Stimulated activated CD4-positive, alpha-beta T cell treated with anti-CD3 and anti-CD28 coated beads, TNF-alpha, amount 100 ng/mL, for 1 hour (primary cell): ENCODE measurements at places on chromosomes 6 and 20.
A peak's percentile ranks its signal among the peaks of the same experiment; 100 is the strongest.

GRCh38 chr6:5260661-5261544 lies at the start of the genes FARS2 and LYRM4:
FARS2 (plus strand) TSS chr6:5261513.
LYRM4 (minus strand) TSS chr6:5260950; CDS start chr6:5260733, 217 bp downstream.
- peak; percentile 73 for DNase-seq

GRCh38 chr6:113742342-113742741 lies 114.8 kb upstream of the MARCKS start:
- no peak for DNase-seq

- DNase-seq, result no peak
These were observed 262.8 kb upstream of the HS3ST5 start for GRCh38 chr6:114605656-114606055.

- DNase-seq, result no peak
These were observed 314.7 kb upstream of the RSPO3 start for GRCh38 chr6:126803769-126804168.

DNA sequence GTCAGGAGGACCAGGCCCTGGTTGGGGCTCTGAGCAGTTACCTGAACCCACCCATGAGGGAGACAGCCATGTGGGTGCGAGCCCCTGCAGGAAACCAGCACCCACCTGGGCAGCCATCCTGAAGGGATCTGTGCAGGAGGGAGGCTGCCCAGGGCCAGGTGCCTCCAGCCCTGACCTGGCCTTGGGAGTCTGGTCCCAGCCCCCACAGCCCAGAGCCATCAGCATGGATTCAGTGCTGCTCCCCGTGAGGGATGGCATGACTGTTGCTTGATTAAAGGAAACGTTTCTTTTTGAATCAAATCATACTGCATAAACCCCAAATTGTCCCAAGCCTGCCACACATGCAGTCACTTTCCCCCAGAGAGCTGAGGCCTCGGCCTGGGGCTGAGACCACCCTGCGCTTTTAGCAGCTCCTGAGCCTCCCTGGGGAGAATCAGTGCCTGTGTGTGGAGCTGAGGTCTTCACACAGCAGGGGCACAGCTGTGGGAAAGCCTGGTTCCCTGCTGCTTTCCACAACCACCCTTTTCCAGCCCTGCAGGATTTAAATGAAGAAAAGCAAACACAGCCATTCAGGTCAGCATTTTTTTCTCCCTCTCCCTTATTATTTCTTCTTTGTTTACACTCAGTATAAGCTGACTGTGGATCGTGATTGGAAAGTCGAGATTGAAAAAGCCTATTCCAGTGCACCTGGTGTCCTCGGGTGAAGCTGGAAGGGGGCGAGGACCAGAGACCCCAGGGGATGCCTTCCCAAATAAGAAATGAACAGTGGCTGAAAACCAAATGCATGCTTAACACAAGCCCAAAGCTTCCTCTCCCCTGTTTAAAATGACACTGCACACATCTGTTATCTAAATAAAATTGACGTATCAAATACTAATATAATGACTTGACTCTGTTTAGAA lies 283.9 kb downstream of the SMOC2 start:
- no peak for DNase-seq

DNA sequence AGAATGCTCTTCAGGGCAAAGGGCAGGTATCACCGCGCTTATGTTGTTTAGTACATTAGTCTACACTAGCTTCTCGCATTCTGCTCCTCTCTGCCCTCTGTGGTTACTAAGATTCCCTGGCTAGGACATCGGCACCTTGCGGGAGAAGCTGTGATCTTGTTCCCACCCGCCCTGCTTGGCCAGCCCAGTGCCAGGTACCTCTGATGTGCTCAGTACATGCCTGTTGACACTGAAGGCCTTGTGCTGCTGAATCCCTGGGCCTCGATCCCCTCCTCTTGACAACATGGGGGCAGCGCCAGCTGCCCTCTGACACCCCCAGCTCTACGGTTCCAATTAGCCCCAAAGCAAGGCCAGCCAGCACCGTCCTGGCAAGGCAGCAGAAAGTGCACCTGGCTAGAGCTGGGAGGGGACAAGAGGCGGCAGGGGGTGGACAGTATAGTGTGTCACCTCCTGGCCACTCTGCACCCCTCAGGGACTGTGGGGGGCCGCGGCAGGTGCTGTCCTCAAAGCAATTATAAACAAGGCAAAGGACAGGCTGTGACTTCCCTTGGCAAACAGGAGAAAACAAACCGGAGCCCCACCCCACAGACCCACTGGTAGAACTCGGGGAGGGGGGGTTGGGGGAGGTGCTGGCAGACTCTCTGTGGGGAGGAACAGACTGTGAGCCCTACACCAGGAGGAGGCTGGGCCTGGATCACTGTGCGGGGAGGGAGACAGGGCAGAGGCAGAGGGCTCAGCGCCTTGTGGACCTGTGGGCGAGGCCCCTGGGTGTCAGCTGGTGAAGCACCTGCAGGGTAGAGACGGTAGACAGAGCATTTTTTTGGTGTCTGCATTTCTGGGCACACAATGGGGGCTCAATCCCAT lies 7.1 kb downstream of the TFEB start:
- no peak for DNase-seq

DNA sequence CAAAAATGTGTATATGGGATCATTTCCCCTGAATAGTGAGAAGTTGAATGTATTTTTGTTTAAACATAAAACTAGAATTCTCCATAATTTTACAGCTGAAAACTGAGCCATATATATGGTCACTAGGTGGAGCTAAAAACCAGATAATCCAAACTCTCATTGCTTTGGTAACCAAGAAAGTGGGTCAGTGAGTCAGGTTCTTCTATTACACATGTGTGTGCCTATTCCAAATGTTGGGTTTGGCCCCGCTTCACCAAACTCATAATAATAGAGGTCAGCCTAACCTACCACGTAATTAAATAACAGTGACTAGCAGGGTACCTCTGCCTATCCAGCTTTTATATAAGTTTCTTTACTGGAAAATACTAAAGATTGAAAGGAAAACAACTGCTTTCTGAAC lies 19.3 kb upstream of the RNGTT start:
- no peak for DNase-seq

GRCh38 chr6:16731478-16732051 lies 29.7 kb downstream of the ATXN1 start:
- no peak for DNase-seq

DNA sequence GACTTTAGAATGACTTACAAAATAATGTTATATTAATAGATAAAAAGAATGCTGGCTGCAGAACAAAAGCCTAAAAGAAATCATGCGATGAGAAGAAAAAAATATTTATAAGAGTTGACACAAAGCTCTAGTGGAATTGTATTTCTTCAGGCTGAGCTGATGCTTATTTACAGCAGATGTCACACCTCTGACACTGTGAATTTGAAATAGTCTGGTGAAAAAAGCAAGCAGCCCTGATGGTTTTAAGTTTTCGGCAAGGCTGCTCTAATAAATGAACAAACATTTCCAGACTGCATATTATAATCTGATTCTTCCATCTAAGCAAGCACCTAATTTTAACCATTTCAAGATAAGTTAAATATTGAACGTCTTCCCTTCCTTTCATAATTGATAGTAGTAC lies 109.9 kb downstream of the LIN28B start:
- no peak for DNase-seq

DNA sequence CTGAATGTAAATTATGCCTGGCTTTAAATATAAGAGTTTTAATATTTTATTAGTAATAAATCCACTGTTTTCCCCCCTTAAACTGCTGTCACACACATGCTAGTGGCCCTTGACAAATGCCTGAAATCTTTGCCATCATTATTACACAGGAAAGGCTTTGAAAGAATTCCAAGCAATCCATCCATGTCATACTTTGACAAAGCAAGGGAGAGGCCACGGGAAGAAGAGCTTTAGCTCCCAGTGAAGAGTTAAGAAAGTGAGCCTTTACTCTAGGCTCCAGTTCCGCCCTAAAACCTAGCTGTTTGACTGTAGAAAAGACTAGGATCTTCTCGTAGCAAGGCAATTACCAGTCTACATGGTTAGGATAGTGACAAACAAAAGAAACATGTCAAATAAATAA lies 147.9 kb downstream of the GMDS start:
- DNase-seq, result no peak

DNA sequence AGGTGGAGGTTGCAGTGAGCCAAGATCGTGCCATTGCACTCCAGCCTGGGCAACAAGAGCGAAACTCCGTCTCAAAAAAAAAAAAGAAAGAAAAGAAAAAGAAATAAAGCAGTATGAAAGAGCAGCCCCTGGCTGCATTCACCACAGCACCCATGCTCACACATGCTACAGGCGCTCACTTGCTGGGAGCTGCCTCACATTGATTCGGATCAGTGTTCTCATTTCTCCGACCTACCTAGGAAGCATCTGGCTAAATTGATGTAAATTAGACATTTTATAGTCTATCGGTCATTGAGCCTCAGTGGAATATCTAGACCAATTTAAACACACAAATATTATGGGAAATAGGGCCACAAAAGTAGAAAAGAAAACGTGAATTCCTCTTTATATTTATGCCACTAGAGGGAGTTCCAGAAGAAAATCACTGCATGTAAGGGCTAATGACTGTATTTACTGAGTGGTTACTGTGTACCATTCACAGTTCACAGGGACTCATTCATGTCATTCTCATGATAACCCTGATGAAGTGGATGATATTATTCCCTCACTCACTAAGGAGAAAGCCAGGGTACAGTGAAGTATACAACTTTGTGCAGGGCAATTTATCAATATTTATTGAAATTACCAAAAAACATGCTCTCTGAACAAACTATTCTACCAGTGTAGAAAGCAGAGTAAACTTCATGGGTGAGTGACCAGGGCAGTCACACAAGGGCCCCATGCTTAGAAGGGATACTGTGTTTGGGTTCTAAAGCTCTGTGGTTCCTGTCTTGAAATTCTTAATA lies 5.3 kb upstream of the MOG start:
- DNase-seq, result no peak

DNA sequence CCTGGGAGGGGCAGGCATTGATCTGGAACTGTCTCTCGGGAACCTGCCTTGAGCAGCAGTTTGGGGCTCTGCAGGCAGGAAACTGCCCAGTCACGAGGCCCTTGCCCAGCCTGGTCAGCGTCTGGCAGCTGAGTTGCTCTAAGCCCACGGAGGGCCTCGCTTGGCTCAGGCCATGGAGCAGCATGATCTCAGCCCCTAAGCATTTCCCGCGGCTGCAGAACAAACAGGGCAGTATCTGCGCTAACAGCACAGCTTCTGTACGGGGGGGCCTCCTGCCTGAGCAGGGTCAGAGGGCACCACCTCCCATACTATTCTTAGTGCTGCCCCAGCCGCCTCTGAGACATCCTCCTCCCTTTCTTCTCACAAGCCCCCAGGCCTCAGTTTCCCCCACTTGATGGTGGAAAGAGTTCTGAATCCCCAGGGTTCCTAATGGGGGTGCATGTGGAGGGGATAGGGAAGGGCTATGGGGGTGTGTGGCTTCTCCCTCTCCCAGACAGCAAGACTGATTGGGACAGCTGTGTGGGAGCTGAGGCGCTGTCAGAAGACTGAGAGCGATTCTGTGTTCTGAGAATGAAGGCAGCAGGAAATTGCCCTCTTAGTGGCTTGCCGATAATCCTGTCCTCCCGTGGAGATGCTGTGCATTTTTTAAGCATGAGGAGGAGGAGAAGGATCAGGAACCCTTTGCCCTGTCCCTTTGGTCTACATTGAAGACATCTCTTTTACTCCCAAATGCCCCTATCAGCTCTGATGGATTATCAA lies 46.4 kb downstream of the MOCS1 start:
- DNase-seq, result no peak

DNA sequence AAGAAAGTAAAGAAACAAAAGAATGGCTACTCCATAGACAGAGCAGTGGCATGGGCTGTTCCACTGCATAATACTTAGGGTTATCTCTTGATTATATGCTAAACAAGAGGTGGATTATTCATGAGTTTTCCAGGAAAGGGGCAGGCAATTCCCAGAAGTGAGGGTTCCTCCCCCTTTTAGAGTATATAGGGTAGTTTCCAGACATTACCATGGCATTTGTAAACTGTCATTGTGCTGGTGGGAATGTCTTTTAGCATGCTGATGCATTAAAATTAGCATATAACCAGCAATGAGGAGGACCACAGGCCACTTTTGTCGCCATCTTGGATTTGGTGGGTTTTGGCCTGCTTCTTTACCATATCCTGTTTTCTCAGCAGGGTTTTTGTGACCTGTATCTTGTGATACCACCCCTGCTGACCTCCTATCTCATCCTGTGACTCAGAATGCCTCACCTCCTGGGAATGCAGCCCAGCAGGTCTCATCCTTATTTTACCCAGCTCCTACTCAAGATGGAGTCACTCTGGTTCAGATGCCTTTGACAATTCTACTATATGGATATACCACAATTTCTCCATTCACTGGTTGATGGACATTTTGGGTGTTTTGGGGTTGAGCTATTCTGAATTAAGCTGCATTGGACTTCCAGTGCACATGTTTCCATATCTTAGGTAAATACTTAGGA lies 280.6 kb downstream of the FARS2 start:
- DNase-seq, result no peak

DNA sequence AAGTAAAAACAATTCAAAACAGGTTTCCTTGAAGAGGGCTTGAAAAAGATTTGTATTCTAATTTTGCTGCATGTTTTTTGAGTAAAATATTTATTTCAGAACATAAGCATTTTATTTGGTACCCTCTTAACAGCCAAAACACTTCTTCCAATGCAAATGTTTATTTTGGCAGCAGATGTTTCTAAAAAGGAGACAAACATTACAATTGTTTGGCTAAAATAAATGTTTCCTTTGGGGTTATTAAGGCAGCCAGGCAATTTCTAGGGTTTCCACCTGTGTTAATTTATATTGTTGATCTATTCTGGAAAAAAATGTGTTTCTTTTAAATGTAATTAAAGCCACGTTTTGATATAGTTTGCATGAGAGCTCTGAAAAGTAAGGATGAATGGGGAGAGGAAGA lies 56.6 kb downstream of the ARID1B start:
- no peak for DNase-seq

DNA sequence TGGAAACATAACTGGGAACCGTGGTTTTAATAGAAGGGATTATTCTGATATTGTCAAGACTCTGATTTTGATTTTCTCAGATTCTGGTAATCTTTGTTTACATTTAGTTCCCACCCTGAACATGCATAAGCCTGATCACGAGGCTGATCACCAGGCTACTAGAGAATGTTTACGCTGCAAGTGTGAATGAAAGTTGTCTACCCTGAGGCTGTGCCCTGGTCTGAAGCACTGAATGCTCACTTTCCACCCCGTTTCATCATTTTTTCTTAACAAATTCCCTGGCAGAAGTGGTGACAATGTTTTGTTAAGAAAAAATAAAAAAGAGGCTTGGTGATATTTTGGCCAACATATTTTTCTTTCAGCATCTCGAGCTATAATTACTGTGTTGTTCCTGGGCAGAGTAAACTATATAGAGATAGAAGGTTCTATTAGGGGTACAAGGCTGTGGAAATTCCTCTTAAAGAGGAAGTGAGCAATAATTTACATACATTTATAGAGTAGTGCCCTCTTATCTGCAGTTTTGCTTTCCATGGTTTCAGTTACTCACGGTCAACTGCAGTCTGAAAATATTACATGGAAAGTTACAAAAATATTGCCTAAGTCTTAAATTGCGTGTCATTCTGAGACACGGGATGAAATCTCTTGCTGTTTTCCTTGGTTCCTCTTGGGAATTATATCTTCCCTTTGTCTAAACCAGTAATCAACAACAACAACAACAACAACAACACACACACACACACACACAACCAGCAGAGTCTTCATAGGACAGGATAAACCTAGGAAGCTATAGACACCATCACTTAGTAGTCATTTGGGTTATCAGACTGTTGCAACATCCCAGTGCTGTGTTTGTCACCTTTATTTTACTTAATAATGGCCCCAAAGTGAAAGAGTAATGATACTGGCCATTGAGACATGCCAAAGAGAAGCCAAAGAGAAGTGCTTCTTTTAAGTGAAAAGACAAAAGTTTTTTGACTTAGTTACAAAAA lies 566.6 kb upstream of the CITED2 start:
- DNase-seq, result no peak
